ENCODE measurements at places on chromosomes 2 and 18.
A peak's percentile ranks its signal among the peaks of the same experiment; 100 is the strongest.

GRCh38 chr2:207883002-207883780, 113.5 kb upstream of the FZD5 start:
- no peak for DNase-seq

GRCh38 chr2:235462415-235462790, 31.4 kb upstream of the AGAP1 start:
- no peak for DNase-seq

DNA sequence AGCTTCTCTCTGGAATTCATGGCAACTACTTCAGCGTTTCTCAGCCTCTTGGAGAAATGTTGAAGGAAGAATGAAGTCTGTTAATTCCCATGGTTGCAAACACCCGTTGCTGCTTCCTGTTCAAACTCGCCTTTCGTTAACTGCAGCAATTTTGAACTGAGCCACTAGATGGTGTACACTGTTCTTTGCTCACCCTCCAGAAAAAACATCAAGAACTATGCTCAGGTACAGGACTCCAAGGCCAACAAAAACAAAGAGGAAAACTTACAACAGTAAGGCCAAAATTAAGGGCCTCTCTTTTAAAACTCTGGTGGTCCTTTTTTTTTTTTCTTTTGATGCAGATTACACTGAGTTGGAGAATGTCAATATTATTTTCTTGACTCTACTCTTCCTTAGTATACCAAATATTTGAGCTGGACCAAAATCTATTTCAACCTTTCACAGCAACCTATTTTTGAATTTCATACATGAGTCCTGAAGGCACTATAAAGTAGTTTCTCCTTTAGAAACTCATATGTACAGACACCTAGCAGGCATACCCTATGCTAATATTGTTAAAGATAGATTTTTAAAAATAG, 58.2 kb downstream of the KLHL14 start:
- DNase-seq: peak; percentile 13

DNA sequence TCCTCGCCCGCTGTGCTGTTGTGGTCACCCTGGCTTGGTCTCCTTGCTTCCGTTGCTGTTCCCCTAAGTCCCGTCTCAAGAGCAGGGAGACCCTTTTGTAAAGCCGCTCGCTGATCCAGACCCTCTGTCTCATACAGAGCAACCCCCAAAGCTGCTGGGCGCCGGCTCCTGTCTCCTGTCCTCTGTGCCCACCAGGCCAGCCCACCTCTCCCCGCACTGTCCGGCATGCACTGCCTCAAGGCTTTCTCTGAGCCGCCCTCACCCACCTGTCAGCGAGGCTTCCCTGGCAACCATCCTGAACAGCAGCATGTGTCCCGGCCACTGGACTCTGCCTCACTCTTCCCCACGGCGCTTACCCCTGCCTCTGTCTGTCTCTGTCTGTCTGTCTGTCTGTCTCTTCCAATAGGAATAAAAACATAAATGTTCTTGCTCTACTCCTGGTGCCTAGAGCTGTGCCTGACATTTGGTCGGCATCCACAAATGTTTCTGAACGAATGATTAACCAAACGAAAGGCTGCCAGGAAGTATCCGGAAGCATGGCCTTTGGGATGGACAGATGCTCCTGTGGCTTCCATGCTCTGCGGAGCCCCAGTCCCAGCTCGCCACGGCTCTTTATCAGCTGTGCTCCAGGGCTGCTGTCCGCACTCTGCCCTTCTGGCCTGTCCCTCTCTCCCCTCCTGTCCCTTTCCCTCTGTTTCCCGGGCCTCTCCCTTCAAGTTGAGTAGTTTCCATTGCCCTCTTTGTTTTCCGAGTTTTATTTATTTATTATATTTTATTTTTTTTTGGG, 7.8 kb downstream of the COLEC11 start:
- no peak for DNase-seq

DNA sequence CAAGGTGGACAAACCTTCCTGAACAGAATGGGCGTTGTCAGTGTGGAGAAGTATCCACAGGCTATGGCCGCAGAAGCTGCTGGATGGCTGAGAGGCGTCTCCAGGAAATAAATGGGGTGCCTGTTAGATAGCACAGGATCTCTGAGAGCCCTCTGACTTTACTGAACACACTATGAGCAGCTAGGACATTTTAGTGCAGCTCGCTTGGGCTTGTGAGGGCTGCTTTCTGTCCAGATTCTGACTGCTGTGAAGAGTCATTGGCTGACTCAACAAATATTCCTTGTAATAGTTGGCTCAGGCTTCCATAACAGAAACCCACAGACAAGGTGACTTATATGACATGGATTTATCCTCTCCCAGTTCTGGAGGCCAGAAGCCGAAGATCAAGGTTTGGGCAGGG, 100.2 kb upstream of the SNTG2 start:
- DNase-seq: no peak

GRCh38 chr2:231003186-231003585, 7.3 kb downstream of the SPATA3 start:
- DNase-seq: no peak

GRCh38 chr2:2636813-2637212, 305.7 kb upstream of the MYT1L start:
- DNase-seq: no peak

DNA sequence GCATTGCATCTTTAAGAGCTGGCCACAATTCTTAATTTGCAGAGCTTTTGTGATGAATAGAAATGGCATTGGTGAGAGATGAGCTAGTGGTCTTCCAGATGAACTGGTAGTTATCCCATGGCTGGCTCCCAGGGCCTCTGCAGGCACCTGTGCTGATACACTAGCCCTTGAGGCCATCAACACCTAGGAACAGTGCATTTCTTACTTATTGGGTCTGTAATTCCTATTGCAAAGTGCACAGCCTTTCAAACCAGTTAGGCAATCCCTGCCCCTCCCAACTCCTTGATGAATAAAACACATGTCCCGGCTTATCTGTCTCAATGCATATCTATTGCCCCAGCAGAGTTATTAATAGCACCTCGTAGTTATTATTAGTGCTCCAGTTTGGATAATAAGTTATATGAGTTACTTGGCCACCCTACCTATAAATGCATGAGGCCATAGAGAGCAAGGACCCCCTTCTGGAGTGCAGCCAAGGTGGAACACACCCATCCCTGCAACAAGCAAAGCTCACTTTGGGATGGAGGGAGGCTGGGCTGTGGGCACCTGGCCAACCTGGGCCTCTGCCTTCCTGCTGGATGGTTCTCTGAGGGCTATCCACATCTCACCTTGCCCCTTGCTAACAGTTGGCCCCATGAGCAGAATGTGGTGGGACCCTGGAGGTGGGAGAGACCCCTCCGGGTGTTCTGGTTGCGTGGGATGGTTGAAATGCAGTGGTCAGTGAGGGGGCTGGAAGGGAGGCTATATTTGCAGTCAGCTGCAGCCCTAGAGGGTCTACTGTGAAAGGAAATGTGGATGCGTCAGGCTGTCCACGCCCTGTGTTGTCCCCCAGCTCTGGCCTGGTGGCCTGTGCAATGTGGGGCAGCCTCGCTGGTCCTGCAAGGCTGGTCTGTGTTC, 455.9 kb upstream of the HS6ST1 start:
- no peak for DNase-seq

DNA sequence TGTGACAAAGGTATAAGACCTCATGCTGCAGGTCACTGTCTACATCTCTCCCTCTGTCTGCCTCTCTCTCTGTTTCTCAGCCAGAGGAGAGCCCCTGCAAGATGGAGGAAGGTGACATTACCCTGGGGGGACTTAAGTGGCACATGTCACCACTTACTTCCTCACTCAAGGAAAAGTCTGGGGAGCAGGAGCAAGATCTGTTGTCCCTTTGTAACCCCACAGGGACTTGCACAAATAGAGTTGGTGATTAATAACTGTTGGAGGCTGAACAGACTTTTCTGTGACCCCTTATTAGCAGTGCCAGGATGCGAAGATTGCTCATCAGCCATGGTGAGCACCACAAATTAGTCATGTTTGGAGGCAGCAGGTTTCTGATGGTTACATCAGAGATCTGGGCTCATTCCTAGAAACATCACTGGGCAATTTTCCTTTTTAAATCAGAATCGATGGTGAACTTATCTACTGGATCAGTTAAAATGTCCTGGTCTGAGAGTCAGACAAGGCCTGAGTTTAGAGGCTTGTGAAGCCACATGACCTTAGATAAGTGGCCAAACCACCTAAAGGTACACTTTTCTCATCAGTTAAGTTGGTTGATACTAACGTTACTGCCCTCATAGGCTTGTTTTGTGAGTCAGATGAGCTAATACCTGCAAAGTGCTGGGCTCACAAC, 81.2 kb upstream of the LTBP1 start:
- DNase-seq: no peak

- DNase-seq: peak; percentile 63
Observed at GRCh38 chr2:130836501-130837174, at the start of gene ARHGEF4. TSS of gene ARHGEF4 (plus strand) at chr2:130836914. CDS start at chr2:130836954, 40 bp downstream.

GRCh38 chr2:95231723-95232122, 24.4 kb downstream of the ZNF892 start:
- DNase-seq: peak; percentile 75

GRCh38 chr2:8821276-8822217, 15.9 kb downstream of the KIDINS220 start:
- DNase-seq: no peak

DNA sequence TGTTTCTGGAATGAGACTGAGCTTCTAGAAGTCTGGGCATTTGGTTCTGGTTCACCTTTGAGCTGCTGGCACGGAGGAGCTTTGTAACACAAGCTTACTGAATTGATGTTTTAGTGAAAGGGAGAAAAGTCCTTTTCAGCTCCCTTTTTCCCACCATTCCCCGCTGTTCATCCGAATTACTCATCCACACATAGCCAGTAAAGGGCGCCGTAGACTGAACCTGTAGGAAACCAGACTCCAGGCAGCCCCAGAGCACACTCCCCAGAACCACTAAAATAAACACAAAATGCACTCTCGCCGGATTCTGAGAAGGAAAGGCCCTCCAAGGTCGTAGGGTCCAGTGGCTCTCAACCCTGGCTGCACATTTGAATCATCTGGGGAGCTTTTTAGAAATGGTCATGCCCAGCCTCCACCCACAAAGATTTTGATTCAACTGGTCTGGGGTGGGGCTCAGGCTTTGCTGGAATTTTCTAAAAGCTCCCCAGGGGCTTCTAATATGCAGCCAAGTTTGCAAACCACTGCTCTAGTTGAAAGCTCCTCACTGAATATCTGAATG, 29.6 kb downstream of the TCF7L1 start:
- DNase-seq: no peak

GRCh38 chr2:71299507-71299906, 32.1 kb upstream of the ZNF638 start:
- peak; percentile 33 for DNase-seq

- DNase-seq: peak; percentile 6
Observed at GRCh38 chr18:74331404-74331803, 15.8 kb downstream of the C18orf63 start.

DNA sequence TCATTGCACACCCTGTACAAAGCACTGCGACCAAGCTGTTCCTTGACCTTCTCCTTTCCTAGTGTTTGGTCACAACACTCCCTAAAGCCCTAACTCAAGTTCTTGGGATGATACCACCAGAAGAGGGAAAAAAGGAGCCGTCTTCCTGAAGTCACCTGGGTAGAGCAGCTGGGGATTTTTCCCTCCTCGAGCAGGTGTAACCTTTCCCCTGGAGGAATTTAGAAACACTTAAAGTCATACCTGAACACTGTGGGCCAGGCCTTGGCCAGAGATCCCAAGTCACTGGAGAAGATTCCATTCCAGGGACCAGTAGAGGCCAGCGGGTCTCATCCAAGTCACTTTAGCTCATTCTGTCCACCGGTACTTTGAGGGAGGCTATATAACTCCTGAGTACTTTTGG, 13.2 kb downstream of the EPAS1 start:
- no peak for DNase-seq

DNA sequence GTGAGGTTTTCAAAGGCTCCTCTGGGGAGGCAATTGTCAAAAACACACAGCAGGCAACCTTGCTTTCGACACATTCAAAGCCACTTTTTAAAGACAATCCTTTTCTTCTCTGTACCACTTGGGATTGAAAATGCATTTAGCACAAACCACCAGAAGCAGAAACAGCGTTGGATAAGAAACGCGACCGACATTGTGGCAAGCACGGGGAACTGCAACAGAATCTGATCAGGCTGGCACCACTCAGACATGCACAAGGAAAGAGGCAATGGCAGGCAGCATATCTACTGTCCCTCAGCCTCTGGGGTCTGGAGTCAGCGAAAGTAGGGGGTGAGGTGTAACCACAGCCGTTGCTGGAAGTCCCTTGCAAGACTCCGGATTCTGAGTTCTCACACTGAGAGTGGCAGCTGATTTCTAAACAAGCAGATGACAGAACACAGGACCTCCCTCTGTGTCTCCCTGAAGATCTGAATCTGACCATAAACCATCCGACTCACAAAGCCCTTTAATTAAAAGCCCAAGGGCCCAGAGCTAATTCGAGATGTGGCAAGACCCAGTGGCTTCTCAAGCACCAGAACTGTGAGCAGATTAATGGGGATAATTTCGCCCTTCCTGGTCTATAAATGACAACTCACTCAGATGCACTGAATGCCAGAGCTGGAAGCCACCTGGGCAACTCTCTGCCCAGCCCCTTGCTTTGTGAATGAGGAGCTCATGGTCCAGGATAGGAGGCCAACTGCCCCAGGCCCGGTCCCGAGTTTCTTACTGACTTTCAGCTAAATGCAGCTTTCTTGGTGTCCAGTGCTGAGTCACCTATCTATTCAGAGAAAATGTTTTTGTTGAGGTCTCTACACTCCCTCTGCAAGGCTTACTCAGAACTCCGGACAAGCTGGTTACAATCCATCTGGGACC, 29.6 kb downstream of the CYRIA start:
- DNase-seq: peak; percentile 56
